COLO829 (cell line): ENCODE measurements at places on chromosomes 5 and 9.

DNA sequence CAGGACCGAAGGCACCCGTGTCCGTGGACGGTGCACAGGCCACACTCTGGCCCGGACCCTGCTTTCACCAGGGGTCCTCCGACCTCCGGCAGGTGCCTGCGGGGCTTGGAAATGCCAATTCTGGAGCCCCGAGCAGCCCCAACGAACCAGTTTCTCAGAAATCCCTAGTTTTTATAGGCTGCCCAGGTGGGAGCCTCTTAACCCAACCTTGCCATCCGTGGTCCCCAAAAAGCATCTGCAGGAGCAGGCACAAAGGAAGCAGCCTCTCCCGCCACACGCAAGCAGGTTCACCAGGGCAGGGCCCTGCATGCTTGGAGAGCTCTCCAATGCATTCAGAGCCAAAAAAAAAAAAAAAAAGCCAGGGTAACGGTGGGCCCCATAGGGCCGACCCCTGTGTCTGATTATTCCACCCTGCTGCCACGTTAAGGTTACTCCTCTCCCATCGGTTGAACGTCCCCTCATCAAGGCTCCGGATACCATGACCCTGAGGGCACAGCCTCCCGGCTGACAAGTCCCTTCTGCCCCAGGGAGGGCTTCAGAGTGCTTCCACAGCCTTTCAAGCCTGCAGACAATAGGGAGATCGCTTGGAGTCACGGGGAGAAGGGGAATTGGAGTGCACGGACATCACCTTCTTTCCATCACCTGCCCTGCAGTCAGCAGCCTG is 796 bp upstream of the TPRN start:
- DNase-seq: no peak

DNA sequence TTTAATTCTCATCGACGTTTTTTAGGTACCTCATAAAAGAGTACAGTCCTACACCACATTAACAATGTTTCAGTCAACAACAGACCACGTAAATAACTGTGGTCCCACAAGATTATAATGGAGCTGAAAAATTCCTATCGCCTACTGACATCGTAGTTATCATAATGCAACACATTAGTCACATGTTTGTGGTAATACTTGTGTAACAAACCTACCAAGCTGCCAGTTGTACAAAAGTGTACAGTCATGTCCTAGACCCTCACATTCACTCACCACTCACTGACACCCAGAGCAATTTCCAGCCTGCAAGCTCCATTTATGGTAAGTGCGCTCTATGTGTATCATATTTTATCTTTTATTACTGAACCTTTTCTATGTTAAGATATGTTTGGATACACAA is 16.8 kb downstream of the GNAQ start:
- DNase-seq: no peak

DNA sequence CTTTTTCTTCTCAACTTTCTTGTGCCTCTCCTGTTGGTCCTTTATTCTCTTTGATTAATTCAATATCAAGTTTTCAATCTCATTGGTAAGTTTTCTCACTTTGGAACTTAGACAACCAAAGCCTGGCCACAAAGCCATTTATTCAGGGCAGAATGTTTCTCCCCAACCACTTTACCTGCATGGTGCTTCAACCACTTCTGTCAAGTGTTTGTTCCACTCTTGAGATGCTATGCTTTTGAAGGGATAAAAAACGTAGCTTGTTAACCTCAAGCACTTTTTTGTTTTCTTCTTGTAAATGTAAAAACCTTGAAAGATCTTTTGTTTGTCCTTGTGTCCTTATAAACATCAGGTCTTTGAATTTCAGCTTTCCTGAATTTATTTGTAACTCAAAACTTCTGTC is 966.7 kb downstream of the MAT2B start:
- no peak for DNase-seq

DNA sequence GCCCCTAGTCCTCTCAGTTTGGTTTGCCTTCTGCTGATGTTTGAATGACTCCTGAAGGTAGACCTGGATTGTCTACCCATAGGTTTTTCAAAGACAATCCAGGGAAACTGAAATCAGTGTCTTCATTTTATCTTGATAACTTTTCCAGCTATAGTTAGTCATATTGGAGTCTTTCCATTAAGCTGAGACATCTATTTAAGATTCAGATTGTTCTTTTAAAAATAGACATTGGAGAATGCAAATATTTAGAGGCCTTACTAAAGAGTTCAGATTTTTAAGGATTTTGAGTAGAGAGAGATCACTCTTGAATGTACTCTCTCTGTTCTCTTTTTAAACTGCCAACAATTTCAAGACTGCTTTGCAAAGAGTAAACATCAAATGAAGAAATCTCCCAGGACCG is 69.1 kb downstream of the GDNF start:
- DNase-seq: no peak

GRCh38 chr5:138597661-138598400 is 22.6 kb upstream of the HSPA9 start:
- DNase-seq: no peak

GRCh38 chr5:68748101-68748500 is 345.7 kb upstream of the SLC30A5 start:
- DNase-seq: no peak

GRCh38 chr5:82624062-82624461 is 345.9 kb upstream of the RPS23 start:
- no peak for DNase-seq

GRCh38 chr5:176646707-176647029 is 616 bp upstream of the TSPAN17 start:
- no peak for DNase-seq

GRCh38 chr9:33425128-33425533 is 22.3 kb downstream of the AQP3 start:
- no peak for DNase-seq
